Activated T-helper 2 cell treated with anti-CD3 and anti-CD28 coated beads, Interferon-gamma antibody, Interleukin-2, Interleukin-4, amounts not matched to agents 10 μg/mL and 5 μg/mL and 100 μg/mL, durations not matched to agents 14 hours and 24 hours and 36 hours (primary cell): ENCODE measurements at places on chromosomes 4 and X.
A peak's percentile ranks its signal among the peaks of the same experiment; 100 is the strongest.

DNA sequence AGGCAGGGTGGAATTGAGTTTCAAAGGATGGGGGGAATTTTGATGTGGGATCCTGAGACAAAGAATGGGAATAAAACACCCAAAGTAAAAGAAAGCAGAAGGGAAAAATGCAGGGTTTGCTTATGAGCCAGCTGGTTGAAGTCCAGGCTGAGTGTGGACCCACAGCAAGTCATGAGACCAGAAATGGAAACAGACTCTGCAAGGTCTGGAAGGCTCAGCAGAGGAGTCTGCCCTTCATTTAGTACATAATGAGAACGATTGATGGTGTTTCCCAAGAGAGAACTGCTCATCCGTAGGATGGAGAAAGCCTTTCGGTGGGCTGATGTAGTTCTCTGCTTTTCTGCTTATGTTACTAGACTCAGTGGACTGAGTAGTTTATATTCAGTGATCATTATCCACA lies 259.1 kb downstream of the C4orf33 start:
- no peak overlapping the region for H3K4me3 ChIP-seq
- DNase-seq: no peak
- no peaks in the 10 kb centered on the region for H3K27me3 ChIP-seq

GRCh38 chr4:147842573-147842972 lies 110.7 kb downstream of the ARHGAP10 start:
- no peaks in the 10 kb centered on the region for H3K36me3 ChIP-seq
- H3K4me3 ChIP-seq: no peak overlapping the region
- no peak for DNase-seq
- peaks cover 12% of the 10 kb centered on the region for H3K4me1 ChIP-seq
- no peak overlapping the region for H3K27ac ChIP-seq

GRCh38 chr4:184806229-184806550 lies 19.6 kb downstream of the ACSL1 start:
- H3K27me3 ChIP-seq: no peaks in the 10 kb centered on the region
- peaks cover 9% of the 10 kb centered on the region for H3K36me3 ChIP-seq
- DNase-seq: no peak
- no peak overlapping the region for H3K27ac ChIP-seq
- H3K4me3 ChIP-seq: no peak overlapping the region

- no peak overlapping the region for H3K4me3 ChIP-seq
- no peak for DNase-seq
- H3K27ac ChIP-seq: no peak overlapping the region
- H3K36me3 ChIP-seq: no peaks in the 10 kb centered on the region
These were observed 119.0 kb downstream of the GASK1B start for GRCh38 chr4:158053801-158054200.

GRCh38 chr4:17761062-17761461 lies 20.4 kb downstream of the FAM184B start:
- no peak for DNase-seq
- peaks cover 6% of the 10 kb centered on the region for H3K27me3 ChIP-seq
- no peak overlapping the region for H3K27ac ChIP-seq
- H3K36me3 ChIP-seq: no peaks in the 10 kb centered on the region
- no peak overlapping the region for H3K4me3 ChIP-seq

GRCh38 chr4:15983610-15984009 lies 20.6 kb upstream of the FGFBP2 start:
- H3K4me1 ChIP-seq: no peaks in the 10 kb centered on the region
- DNase-seq: no peak

GRCh38 chrX:40582811-40583210 lies 2.0 kb downstream of the ATP6AP2 start:
- H3K27me3 ChIP-seq: no peaks in the 10 kb centered on the region
- H3K36me3 ChIP-seq: no peaks in the 10 kb centered on the region
- H3K4me3 ChIP-seq: peak overlapping the region; percentile 30
- peaks cover 24% of the 10 kb centered on the region for H3K4me1 ChIP-seq
- DNase-seq: no peak

- no peak overlapping the region for H3K4me3 ChIP-seq
- H3K27ac ChIP-seq: no peak overlapping the region
- no peaks in the 10 kb centered on the region for H3K4me1 ChIP-seq
- H3K27me3 ChIP-seq: peaks cover 2% of the 10 kb centered on the region
These were observed 347.7 kb downstream of the FBXO8 start for GRCh38 chr4:173935622-173936405.

DNA sequence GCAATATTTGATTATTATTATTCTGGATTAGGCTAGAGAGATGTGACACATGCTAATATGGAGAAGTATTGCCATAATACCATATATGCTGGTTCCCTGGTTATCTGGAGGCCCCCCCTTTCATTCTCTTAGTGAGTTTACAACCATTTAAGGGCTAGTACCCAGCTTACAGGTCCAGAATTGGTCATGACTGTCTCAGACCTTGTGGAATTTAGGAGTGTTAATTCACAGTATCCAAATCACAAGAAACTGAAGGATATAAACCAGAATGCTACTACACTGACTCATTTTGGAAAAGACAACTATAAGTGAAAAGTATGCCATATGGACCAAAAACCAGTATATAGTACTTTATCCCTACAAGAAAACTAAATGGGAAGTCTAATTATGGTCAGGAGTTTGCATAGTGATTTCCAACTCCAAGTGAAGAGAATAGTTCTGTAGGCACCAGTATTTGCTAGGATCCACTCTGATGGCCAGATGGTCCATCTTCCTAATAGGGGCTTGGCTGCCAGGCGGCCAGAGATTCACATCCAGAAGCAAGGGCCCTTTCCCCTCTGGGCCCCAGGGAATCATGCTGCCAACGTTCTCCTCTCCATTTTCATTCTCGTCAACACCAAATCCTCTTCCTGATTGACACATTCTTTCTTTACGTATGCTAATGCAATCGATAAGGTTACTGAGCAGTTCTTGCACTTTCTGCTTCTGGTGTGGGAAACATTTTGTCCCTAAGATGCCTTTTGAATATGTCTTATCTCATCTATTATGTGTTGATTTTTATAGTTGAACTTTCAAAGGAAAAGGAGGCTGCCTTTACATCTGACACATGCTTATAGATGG lies 123.6 kb downstream of the SHROOM3 start:
- no peak for DNase-seq
- peaks cover 5% of the 10 kb centered on the region for H3K4me1 ChIP-seq
- peaks cover 5% of the 10 kb centered on the region for H3K27me3 ChIP-seq
- no peaks in the 10 kb centered on the region for H3K36me3 ChIP-seq

DNA sequence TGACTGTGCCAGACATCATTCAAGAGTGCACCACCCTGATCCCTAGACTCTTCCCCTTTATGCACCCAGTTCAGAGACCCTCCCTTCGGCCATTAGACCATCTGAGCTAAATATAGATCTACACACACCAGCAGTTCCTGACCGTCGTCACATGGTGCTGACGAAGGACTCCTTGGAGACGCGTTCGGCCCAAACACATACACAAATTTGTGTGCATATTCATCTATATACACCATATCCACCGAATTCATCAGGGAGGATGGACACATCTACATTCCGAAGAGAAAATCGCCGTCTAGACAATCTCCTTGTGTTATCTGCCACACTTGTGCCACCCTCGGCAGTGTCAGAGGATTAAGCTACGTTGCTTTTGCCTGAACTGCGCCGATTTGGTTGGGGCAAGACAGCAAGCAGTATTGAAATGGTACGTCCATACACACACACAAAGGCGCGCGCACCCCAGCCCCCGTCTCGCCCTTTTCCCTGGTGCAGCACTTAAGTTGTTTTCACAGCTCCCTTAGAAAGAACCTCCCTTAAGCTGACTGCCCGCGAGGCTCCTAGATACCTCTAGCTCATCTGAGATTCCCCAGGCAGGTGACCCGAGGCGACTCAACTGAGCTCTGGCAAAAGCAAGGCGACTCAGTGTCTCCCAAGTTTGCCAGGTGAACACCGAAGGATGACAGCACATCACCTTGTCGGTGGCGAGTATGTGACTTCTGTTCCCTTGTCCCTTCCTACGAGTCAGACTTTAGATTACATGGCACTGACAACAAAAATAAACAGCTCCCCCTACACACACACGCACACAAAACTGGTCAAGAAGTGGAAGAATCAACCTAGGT lies 1.0 kb downstream of the RASGEF1B start:
- H3K27ac ChIP-seq: peak overlapping the region; percentile 62
- peak; percentile 16 for DNase-seq
- peaks cover 33% of the 10 kb centered on the region for H3K4me1 ChIP-seq
- H3K36me3 ChIP-seq: no peaks in the 10 kb centered on the region
- peaks cover 31% of the 10 kb centered on the region for H3K27me3 ChIP-seq

- no peaks in the 10 kb centered on the region for H3K36me3 ChIP-seq
- no peak overlapping the region for H3K27ac ChIP-seq
- peaks cover 2% of the 10 kb centered on the region for H3K4me1 ChIP-seq
- peaks cover 1% of the 10 kb centered on the region for H3K27me3 ChIP-seq
These were observed 31.2 kb downstream of the SORCS2 start for GRCh38 chr4:7223541-7223940.
